ENCODE measurements at places on chromosomes 4 and X.

DNA sequence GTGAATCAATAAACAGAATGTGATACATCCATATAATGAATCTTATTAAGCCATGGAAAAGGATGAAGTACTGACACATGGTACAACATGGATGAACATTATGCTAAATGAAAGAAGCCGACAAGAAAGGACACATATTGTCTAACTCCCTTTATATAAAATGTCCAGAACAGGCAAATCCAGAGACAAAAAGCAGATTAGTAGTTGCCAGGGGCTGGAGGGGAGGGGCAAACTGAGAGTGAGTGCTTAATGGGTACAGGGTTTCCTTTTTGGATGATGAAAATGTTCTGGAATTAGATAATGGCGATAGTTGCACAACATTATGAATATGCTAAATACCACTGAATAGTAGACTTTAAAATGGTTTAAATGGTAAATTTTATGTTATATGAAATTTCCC, 17.4 kb downstream of the ADGRG4 start:
- DNase-seq = no peak

DNA sequence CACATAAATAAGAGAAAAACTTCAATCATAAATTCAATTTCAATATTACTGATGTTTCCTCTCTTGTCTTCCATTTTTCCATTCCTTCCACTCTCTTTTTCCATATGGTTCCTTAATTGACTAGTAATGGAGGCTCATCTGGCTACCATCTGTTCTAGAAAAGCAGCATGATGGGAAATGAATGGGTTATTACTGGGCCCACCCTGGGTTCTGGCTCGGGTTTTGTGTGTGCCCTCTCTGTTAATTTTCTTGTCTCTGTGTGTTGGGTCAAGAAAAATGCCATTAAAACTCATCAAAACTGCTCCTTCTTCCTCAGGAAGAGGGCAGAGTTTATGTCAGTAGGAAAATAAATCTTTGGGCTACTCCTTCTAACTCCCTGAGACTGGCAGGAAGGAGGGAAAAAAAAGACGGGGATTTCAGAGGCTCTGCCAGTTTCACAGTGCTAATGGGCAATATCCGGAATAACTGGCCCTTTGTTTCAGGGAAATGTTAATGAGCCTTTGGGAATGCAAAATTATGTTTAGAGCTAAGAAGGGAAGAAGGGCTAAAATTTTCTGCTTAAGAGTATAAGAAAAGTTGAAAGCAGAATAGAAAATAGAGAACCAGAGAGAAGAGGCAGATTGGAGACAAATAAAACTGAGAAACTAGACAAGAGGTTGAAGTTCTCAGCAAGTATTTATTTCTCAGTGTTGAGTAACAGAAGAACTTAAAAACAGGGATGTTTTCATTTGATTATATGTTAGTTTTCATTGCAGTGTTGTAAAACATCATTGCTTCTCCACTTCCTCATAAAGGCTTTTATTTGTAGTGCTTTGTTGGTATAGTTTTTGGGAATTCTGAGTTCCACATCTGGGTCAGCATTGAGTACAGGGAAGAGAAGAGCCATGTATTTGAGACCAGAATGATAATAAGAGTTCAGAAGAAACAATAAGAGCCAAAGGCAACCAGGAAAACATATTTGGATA, 19.7 kb downstream of the GABRB1 start:
- DNase-seq = no peak

DNA sequence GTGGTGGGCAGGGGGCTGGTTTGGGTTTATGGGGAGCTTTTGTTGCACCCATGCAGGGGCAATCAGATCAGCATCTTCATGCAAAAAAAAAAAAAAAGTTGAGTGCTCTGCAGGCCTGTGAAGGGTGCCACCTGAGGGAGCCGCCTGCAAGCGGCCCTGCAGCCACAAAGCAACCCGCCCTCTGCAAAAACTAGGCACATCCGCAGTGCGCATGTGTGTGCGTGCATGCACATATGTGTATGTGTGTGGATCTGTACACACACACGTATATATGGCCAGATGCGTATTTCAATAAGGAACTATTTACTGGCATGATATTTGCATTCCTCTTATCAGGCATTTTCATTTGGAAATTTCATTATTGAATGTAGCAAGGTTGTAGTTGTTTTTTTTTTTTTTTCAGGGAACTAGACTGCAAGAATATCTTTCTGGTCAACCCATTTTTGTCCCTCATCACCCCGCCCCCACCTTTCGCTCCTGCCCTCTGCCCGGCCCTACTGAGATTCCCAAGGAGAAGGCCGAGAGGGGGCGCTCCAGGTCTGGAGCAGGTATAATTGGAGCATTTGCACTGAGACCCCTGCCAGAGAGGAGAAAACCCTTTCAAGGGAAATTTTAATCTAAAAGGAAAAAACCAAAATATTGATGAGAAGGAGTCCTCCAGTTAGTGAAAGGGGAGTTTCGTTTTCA, 18.1 kb downstream of the CCNQ start:
- peak; percentile 64 for DNase-seq

- DNase-seq = no peak
Measured at GRCh38 chr4:141675384-141675783, 39.0 kb downstream of the IL15 start.

DNA sequence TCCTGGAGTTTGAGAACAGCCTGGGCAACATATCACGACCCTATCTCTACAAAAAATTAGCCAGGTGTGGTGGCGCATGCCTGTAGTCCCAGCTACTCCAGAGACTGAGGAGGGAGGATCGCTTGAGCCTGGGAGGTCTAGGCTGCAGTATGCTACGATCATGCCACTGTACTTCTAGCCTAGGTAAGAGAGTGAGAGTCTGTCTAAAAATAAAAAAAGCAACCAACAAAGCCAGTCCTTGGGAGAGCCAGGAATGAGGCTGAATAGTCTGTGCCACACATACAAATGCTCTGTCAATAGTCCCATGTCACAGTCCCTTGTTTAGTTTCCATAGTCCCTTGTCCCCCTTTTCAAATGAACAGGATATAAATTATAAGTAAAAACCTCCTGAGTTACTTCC, 19.3 kb upstream of the PRSS48 start:
- DNase-seq = no peak

DNA sequence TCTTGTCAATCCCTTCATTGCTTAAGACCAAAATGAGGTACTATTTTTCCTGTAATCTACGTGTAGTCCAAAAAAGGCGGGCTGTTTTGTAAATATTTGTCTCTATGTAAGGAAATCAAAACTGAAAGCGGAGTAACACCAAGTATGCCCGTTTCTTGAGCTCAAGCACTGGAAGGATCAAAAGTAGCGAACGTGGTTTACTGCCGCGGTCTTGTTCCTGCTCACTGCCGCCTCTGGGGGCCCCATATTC, 71.5 kb downstream of the AFF1 start:
- no peak for DNase-seq

- DNase-seq = no peak
Measured at GRCh38 chr4:63218856-63219255, 1190.4 kb downstream of the TECRL start.

- no peak for DNase-seq
Measured at GRCh38 chrX:135531813-135532212, 11.4 kb downstream of the INTS6L start.

DNA sequence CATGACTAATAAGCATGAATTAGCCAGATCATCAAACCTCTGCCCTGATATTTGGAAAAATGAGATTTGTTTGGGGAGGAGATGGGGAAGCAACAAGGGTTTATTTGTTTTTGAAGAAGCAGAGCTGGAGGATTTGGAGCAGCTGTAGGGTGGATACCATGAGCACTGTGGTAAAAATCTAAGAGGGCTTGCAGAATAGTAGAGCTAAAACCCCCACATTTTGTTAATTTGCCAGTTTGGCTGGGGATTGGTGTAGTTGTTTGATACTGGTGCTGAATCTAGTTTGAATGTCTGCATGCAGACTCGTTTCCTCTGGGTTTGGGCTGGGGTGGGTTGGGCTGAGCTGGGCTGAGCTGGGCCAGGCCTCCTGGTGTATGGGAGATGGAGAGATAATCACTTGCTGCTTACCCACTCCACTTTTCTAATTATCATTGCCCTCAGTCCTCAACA, 43.7 kb downstream of the SMAD1 start:
- DNase-seq = peak; percentile 13

- no peak for DNase-seq
Measured at GRCh38 chr4:81255524-81255923, 40.5 kb upstream of the PRKG2 start.

DNA sequence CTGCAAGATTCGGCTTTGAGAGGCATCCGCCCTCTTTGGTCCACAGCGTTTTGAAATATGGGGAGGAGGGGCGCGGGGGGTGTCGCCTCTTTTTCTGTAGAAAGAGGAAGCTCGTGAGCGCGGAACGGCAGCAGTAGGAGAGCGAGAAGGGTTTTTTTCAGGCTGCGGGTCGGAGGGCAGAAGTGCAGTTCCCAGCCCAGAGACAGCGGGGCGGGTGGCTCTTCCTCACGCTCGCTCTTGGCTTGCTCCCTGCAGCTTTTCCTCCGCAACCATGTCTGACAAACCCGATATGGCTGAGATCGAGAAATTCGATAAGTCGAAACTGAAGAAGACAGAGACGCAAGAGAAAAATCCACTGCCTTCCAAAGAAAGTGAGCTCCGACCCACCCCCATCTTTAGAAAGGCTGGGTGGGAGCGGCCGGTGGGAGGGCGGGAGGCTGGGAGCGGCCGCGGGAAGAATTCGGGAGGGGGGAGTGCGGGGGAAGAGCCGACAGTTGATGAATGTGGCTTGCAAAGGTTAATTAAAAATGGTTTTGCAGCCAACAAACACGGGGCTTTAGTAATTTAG, 1.2 kb downstream of the TMSB4X start:
- DNase-seq = peak; percentile 50

DNA sequence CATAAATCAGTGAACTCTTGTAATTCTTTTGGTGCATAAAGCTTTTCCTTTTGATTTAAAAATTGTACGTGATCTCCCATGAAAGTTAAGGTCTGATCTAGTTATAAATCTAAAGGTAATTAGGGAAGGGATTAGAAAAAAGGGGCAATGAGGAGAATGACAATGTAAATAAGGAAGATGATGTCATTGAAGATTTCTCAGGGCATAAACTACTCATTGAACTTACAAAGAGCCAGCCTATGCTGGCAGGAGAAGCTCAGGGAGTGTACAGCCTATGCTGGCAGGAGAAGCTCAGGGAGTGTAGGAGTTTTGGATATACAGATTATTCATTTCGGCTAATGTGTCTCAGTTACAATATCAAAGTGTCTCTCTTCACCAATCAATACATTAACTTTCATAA, 1533.5 kb upstream of the ADGRL3 start:
- no peak for DNase-seq

- DNase-seq = peak; percentile 82
Measured at GRCh38 chr4:76305971-76306881, at the start of gene STBD1. TSS of gene STBD1 (plus strand) at chr4:76306733. CDS start at chr4:76306770, 37 bp downstream.

GRCh38 chr4:8727546-8728510, 135.3 kb downstream of the CPZ start:
- no peak for DNase-seq

GRCh38 chr4:126850286-126850685, 782.5 kb upstream of the INTU start:
- no peak for DNase-seq

DNA sequence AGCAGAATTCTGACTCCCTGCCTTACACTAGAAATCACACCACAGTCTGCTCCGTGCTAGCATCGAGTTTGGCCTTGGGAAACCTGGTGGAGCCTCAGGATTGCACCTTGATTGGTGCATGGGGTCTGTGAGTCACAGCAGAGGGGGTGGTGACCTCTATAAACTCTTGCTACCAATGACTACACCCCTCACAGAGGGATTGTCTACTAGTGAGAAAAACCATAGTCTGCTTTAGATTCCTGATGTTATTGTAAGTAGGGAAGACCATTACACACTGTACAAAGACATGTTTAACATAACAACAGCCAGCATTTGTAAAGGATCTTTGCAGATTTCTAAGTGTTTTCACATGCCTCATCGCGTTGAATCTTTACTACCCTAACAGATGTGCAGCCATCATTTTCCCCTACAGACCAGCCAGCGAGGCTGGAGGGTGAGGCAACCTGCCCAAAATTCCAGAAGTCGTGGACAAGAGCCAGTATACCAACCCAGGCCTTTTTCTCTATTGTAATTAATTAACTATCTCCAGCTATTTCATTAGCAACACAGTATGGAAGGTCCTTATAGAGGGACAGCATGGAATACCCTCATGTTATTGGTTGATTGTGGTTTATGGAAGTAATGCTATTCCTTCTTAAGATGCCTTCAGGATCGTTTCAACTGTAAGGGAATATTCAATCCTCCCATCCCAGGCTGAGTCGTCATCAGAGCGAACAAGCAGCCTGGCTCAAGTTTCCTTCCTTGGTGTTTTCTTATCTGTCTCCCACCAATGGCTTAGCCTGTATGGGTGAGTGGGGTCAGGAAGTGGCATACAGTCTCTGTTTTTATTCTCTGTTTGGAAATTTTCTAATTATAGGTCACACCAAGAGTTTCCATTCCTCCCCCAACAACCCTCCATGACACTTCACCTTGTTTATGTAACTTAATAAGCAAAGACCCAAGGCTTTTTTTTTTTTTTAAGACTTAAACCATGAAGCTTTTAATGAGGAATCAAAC, 55.9 kb upstream of the KDR start:
- DNase-seq = no peak

GRCh38 chr4:85725721-85726170, 250.8 kb downstream of the ARHGAP24 start:
- no peak for DNase-seq

- no peak for DNase-seq
Measured at GRCh38 chrX:110248578-110248977, 69.3 kb downstream of the AMMECR1 start.

- no peak for DNase-seq
Measured at GRCh38 chr4:4333265-4333706, 43.2 kb downstream of the ZBTB49 start.

- no peak for DNase-seq
Measured at GRCh38 chr4:1534095-1534872, 128.0 kb upstream of the NKX1-1 start.

GRCh38 chrX:13252726-13253125, 67.1 kb downstream of the ATXN3L start:
- DNase-seq = no peak

DNA sequence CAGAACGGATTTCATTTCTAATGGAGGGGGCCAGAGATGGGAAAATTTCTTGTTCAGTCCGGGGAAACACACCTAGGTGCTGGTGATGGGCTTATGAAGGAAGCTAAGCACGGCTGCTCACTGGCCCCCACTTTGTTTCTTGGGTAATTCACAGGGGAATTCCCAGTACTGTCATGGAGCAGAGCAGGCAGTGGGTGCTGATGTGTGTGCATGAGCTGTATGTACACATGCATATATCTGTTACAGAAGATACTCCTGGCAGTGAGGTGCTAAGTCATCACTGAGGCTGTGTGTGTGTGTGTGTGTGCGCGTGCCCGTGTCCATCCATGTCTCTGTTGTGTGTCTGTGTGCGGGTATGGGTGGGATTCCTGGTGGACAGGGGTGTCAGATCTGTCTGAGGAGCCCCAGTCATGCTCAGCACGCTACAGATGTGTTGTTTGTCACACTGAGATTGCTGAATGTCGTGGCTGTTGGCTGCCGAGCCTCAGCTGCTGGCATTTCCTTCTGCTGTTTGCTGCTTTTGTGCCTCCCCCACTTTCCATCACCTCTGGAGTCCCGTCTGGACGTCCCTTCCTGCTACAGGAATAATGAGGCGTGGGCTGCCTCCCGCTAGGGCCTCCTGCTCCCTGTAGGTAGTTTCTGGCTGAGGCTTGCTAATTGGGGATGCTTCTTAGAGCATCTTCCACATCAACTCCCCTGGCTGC, 53.3 kb downstream of the JADE1 start:
- DNase-seq = no peak

GRCh38 chr4:71404049-71404448, 65.2 kb downstream of the SLC4A4 start:
- DNase-seq = no peak
